ENCODE measurements at places on chromosomes 1 and 21.

DNA sequence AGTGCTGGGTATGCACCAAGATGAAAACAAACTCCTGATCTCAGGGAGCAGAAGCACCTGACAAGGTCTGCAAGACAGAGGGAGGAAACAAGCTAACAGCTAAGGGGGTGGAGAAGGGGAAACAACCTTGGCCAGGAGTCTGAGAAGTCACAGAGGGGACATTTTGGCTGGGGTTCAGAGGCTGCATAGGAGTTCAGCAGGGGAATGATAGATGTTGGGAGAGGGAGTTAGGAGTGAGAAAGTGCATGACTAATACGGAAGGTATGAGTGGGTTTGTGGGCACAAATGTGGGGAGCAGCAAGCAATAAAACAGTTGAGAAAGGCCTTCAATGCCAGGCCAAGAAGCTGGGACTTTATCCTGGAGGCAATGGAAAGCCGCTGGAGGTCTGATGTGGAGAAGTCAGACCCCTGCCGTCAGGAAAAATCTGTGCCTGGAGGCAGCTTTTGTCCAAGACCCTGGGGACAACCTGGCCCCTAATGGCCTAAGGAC lies 16.4 kb downstream of the EPHA2 start:
- DNase-seq = no peak

GRCh38 chr1:243440406-243440805 lies 184.6 kb downstream of the SDCCAG8 start:
- DNase-seq = no peak

- DNase-seq = no peak
These were observed 3.9 kb upstream of the CDK18 start for GRCh38 chr1:205500240-205501233.

- no peak for DNase-seq
These were observed 240.1 kb upstream of the NFIA start for GRCh38 chr1:60842304-60842703.

DNA sequence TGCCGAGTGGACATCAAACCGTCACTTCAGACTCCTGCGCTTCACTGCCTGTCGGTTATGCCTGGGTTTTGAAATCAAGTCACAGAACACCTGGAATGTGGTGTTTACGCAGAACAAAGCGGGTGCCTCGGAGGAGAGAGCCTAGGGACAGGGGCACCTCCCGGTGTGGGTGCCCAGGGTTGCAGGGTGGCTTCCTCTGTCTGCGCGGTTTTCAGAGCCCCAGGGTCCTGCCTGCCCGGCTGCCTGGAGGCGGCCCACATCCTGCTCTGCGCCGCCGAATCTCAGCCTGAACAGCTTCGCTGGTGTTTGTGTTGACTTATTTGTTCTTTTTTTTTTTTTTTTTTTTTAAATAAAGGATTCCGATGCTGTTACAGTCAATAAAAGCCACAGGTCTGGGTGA lies 113.5 kb upstream of the COL6A1 start:
- no peak for DNase-seq

DNA sequence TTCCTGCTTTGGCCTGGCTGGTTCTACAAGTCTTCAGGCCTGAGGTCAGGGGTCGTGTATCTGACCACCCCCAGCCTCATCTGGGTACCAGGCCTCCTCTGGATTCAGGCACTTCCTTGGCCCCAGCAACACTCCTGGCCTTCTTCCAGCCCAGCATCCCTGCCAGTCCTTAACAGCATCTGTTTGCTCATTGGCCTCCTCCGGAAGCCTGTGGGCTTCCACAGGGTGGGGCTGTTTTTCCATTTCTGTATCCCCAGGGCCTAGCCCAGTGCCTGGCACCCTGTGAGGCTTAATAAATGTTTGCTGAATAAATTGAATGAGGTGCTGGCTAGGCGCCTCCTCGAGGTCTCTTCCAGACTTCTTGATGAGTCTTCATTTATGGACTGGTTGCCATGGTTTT lies 21.5 kb upstream of the GPR37L1 start:
- no peak for DNase-seq

DNA sequence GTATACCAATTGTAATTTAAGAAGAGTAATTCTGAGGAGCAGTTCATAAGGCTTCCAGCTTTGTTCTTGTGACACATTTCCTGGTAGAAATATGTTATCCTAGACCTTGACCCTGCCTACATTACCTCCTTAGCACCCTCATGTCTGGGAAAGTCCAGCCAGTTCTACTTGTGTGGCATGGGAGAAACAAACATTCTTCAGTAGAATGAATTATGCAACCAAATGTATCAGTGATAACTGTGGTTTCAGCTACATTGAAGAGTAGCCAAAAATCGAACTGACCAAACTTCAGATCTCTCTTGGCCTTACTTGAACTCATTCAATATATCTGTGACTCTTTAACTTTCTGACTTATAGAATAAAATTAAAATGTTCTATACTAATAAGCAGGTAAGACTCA lies 308.1 kb upstream of the LYPLAL1 start:
- DNase-seq = peak; percentile 58

DNA sequence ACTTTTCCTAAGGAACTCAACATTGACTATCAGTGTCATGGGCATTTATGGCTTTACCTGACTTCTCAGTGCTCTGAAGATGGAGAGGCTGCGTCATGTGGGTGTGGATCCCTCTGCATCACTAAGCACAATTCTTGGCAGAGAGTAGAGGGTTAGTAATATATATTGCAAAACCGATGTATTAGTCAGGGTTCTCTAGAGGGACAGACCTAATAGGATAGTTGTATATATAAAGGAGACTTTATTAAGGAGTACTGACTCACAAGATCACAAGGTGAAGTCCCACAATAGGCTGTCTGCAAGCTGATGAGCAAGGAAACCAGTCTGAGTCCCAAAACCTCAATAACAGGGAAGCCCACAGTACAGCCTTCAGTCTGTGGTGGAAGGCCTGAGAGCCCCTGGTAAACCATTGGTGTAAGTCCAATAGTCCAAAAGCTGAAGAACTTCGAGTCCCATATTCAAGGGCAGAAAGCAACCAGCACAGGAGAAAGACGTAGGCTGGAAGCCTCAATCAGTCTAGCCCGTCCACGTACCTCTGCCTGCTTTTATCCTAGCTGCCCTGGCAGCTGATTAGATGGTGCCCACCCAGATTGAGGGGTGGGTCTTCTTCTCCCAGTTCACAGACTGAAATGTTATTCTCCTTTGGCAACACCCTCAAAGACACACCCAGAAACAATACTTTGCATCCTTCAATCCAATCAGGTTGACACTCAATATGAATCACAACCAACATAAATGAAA lies 159.7 kb upstream of the NRIP1 start:
- no peak for DNase-seq

DNA sequence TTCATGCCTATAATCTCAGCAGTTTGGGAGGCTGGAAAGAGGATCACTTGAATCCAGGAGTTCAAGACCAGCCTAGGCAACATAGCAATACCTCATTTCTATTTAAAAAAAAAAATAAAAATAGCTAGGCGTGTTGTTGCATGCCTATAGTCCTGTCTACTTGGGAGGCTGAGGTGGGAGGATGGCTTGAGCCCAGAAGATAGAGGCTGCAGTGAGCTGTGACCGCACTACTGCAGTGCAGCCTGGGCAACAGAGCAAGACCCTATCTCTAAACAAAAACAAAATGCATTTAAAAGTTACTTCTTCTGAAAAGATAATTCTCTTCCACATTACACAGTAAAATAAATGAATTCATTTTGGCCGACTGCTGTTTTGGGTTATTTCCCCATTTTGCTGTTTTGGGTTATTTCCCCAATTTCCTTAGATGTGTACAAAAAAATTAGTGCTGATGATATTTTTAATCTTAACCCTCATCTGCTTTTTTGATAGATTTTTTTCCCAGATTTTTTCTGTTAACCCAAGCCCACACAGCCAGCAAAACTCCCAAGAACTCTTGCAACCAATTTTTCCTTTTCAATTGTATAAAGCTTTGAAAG lies 23.0 kb upstream of the SAMSN1 start:
- no peak for DNase-seq

GRCh38 chr1:81833722-81834121 lies 33.0 kb downstream of the ADGRL2 start:
- DNase-seq = no peak

DNA sequence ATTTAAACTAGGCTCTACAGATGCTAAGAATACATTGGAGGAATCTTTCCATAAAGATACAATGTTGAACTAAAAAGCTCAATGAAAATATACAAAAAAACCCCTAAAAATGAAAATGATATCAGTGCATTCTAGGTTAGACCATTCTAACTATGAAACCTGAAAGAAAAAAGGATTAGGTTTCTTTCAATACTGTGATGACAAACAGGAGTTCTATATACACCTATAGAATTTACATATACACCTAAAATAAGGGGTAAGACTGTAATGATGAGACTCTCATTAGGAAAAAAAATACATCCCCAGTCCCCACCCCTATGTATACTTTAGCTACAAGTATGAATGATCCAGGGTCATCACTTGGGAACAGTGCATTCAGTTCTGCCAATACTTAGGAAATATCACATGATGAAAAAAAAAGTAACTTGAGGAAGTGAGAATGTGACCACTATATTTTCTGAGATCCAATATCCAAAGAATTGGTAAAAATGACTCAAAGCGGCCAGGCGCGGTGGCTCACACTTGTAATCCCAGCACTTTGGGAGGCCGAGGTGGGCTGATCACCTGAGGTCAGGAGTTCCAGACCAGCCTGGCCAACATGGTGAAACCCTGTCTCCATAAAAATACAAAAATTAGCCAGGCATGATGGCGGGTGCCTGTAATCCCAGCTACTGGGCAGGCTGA lies 26.3 kb downstream of the SELENOF start:
- DNase-seq = no peak

- DNase-seq = no peak
These were observed 272.2 kb upstream of the B3GALT2 start for GRCh38 chr1:193458628-193459027.

GRCh38 chr1:31583995-31584868 lies 7.9 kb downstream of the TINAGL1 start:
- peak; percentile 89 for DNase-seq

DNA sequence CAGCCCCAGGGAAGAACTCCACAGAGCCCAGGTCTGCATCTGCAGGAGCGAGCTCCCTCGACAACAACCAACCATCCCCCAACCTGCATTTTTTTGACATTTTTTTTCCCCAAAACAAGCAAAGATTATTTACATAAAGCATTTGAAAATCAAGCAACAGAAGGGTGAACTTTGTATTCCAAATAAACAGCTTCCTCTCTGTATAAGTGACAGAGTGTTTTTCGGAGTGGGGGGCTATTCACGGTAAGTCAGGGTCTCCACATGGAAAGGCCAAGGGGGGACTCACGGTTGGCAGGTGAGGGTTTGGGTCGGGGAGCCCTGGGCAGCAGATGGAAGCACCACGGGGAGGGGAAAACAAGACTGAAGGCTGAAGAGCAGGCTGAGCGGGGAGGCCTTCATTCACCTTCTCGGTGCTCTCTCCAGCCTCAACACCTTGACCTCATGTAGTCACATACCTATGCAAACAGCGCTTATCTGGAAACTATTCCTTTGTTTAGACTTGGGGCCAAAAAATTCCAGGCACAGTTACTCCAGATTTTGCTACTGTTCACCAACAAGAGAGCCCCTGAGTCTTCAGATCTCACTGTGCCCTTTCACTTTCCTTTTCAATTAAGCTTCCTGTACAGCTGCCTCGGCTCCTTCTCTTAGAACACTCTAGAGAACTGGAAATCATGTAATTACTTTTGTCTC lies 27.6 kb downstream of the C2CD2 start:
- DNase-seq = peak; percentile 32

GRCh38 chr1:14141656-14142055 lies 441.7 kb downstream of the PRDM2 start:
- no peak for DNase-seq

DNA sequence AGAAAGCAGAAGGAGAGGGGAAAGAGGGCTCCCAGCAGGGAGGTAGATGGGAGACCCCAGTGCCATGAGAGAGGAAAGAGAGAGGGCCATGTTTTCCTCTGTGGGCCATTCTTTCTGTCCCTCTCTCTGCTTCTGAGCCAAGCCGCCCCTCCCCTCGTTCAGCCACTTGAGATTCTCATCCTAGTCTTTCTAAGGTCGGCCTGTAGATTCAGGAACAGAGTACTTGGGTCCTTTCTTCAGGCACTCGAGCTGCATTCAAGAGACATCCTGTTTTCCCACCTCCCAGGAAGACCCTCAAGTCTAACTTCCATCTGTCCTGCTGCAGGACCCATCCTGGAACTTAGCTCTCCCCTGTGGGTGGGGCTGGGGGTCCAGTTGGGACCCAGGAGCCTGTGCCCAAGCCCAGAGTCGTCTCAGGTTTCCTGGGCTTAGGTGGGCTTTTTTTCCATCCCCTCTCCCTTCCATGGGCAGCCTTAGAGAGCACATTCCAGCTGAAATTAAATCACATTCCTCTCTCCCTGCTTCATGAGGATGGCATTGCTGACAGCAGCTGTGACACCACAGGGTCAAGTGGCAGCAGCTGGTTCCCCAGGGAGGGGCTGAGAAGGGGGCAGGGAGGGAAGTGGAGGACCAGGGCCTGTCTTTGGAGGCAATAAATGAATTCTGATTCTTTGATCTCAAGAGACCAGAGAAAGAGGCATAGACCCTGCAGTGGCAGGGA lies 13.0 kb downstream of the NES start:
- DNase-seq = no peak

- no peak for DNase-seq
These were observed 353.3 kb downstream of the SMYD3 start for GRCh38 chr1:246153796-246154212.

GRCh38 chr1:203765029-203765837 lies at the start of gene LAX1:
TSS of gene LAX1 (plus strand) at chr1:203765183. CDS start at chr1:203765566, 383 bp downstream.
- DNase-seq = peak; percentile 36

- no peak for DNase-seq
These were observed 204.5 kb downstream of the TTLL7 start for GRCh38 chr1:83794384-83794783.

GRCh38 chr1:186239171-186239570 lies 135.9 kb downstream of the TPR start:
- DNase-seq = no peak

- no peak for DNase-seq
These were observed 61.9 kb downstream of the UBE2T start for GRCh38 chr1:202279806-202280205.

- no peak for DNase-seq
These were observed 23.3 kb downstream of the CNIH4 start for GRCh38 chr1:224380003-224380402.

GRCh38 chr1:172566196-172566997 lies 33.4 kb downstream of the SUCO start:
- DNase-seq = no peak

- no peak for DNase-seq
These were observed 150.5 kb upstream of the RUNX3 start for GRCh38 chr1:25080294-25081209.

GRCh38 chr1:39109644-39110043 lies 83.5 kb downstream of the NDUFS5 start:
- DNase-seq = no peak

GRCh38 chr1:90339811-90340210 lies 344.9 kb downstream of the ZNF326 start:
- no peak for DNase-seq

GRCh38 chr1:246181241-246181640 lies 325.8 kb downstream of the SMYD3 start:
- DNase-seq = no peak

DNA sequence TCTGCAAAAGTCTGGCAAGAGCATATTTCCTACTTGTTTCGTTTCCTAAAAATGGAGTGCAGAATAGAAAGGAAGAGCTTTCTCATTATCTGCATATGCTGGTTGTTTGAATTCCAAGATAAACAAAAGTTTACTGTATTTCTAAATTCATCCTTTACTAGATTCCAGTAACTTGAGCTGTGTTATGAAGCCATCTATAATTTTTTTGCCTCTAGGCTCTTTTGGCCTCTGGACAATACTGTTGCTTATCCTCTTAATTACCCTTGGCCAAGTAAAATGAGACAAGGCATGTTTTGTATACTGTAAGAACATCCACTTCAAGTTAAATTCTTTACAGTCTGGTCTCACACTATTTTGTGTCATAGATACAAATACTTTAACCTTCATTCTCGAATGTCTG lies 45.6 kb upstream of the HFM1 start:
- DNase-seq = no peak

GRCh38 chr1:31789259-31790065 lies 25.3 kb upstream of the ADGRB2 start:
- peak; percentile 95 for DNase-seq

All from mucosa of gallbladder (tissue), 1 donor.